Chondrocyte (in vitro differentiated cells): ENCODE measurements at places on chromosomes 5 and 9.

- H3K36me3 ChIP-seq: peaks cover 3% of the 10 kb centered on the region
- DNase-seq: no peak
- H3K27me3 ChIP-seq: no peaks in the 10 kb centered on the region
- no peak overlapping the region for H3K27ac ChIP-seq
Observed at GRCh38 chr5:146731909-146732659, 146.5 kb downstream of the PPP2R2B start.

GRCh38 chr5:9661316-9662015 is 31.3 kb upstream of the TAS2R1 start:
- peaks cover 3% of the 10 kb centered on the region for H3K36me3 ChIP-seq
- peak overlapping the region; percentile 9 for H3K27ac ChIP-seq
- no peak overlapping the region for H3K4me3 ChIP-seq
- peaks cover 43% of the 10 kb centered on the region for H3K4me1 ChIP-seq
- H3K27me3 ChIP-seq: no peaks in the 10 kb centered on the region

DNA sequence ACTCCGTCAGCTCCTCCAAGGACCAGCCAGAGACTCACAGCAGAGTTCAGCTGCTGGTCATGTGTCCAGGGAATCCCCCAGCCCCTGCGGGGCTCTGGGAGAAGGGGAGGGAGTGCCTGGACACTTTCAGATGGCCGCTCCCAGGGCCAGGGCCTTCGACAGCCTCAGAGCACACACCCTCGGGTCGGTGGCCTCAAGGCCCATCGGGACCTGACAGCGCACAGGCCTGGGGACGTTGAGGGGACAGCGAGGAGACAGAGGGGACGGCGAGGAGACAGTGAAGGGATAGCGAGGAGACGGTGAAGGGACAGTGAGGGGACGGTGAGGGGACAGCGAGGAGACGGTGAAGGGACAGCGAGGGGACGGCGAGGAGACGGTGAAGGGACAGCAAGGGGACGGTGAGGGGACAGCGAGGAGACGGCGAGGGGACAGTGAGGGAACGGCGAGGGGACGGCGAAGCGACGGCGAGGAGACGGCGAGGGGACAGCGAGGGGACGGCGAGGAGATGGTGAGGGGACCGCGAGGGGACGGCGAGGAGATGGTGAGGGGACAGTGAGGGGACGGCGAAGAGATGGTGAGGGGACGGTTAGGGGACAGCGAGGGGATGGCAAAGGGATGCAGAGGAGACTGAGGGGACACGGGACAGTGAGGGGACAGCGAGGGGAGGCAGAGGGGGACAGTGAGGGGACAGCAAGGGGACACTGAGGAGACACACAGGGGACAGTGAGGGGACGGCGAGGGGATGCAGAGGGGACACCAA is 47.3 kb downstream of the SLC12A7 start:
- DNase-seq: no peak
- H3K4me1 ChIP-seq: no peaks in the 10 kb centered on the region
- no peak overlapping the region for H3K4me3 ChIP-seq
- H3K27ac ChIP-seq: no peak overlapping the region
- H3K36me3 ChIP-seq: no peaks in the 10 kb centered on the region
- H3K27me3 ChIP-seq: peaks cover 5% of the 10 kb centered on the region

GRCh38 chr5:54895816-54896341 is 89.5 kb downstream of the ESM1 start:
- peaks cover 17% of the 10 kb centered on the region for H3K27me3 ChIP-seq
- H3K4me3 ChIP-seq: peak overlapping the region; percentile 44
- H3K27ac ChIP-seq: no peak overlapping the region
- peaks cover 9% of the 10 kb centered on the region for H3K4me1 ChIP-seq
- DNase-seq: no peak
- H3K36me3 ChIP-seq: no peaks in the 10 kb centered on the region

DNA sequence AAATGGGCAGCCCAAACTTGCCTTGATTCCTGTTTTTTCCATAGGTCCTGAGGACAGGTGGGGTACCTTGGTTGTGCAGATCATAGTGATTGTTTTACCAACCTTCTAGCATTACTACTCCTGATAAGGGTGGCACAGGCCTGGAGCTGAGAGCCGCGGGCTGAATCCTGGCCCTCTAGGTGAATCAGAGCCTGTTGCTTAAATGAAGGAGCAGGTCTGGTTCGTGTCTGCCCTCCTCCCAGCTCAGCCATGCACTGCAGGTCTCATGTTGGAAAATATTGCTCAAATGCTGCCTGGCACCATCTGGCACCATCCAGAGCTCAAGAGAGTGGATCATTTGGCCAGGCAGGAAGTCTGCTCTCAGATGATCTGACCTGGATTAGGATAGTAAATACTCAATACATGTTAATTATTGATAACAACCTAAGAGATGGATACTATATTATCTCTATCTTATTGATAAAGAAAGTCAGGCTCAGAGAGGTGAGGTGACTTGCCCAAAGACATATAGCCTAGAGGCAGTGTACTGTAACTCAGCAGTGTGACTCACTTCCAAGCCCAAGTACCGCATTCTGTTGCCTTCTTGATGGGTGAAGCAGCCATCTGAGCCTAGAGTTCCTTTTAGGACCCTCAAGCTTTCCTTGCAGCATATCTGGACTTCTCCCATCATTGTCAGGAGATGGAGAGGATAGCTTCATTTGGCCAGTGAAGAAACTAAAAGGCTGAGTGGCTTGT is 104.3 kb upstream of the PITX1 start:
- no peak for DNase-seq
- H3K36me3 ChIP-seq: no peaks in the 10 kb centered on the region
- H3K27ac ChIP-seq: no peak overlapping the region

- DNase-seq: no peak
- peaks cover 10% of the 10 kb centered on the region for H3K4me1 ChIP-seq
- H3K4me3 ChIP-seq: no peak overlapping the region
- H3K36me3 ChIP-seq: no peaks in the 10 kb centered on the region
Observed at GRCh38 chr9:4315582-4316215, 15.8 kb upstream of the GLIS3 start.

- peaks cover 11% of the 10 kb centered on the region for H3K4me1 ChIP-seq
- no peak for DNase-seq
- no peak overlapping the region for H3K4me3 ChIP-seq
- H3K27me3 ChIP-seq: no peaks in the 10 kb centered on the region
- H3K27ac ChIP-seq: peak overlapping the region; percentile 54
Observed at GRCh38 chr5:141598391-141599345, 20.1 kb downstream of the DIAPH1 start.

GRCh38 chr5:23208959-23209431 is 298.4 kb upstream of the PRDM9 start:
- no peak overlapping the region for H3K27ac ChIP-seq
- H3K36me3 ChIP-seq: no peaks in the 10 kb centered on the region
- no peak overlapping the region for H3K4me3 ChIP-seq
- H3K4me1 ChIP-seq: no peaks in the 10 kb centered on the region

GRCh38 chr5:137736496-137736895 is 607 bp upstream of the KLHL3 start:
- H3K27ac ChIP-seq: no peak overlapping the region
- DNase-seq: no peak
- no peaks in the 10 kb centered on the region for H3K4me1 ChIP-seq
- no peaks in the 10 kb centered on the region for H3K27me3 ChIP-seq

GRCh38 chr5:53590759-53591158 is 30.3 kb downstream of the NDUFS4 start:
- no peak overlapping the region for H3K27ac ChIP-seq
- DNase-seq: no peak
- no peaks in the 10 kb centered on the region for H3K36me3 ChIP-seq

- no peak overlapping the region for H3K27ac ChIP-seq
- no peak overlapping the region for H3K4me3 ChIP-seq
- H3K4me1 ChIP-seq: peaks cover 10% of the 10 kb centered on the region
- DNase-seq: no peak
- no peaks in the 10 kb centered on the region for H3K36me3 ChIP-seq
Observed at GRCh38 chr5:54315736-54316528, 5.6 kb upstream of the ARL15 start.

GRCh38 chr5:68272289-68272688 is 56.7 kb downstream of the PIK3R1 start:
- no peak overlapping the region for H3K4me3 ChIP-seq
- H3K4me1 ChIP-seq: peaks cover 55% of the 10 kb centered on the region
- no peak overlapping the region for H3K27ac ChIP-seq
- DNase-seq: no peak
- peaks cover 19% of the 10 kb centered on the region for H3K36me3 ChIP-seq
- no peaks in the 10 kb centered on the region for H3K27me3 ChIP-seq

DNA sequence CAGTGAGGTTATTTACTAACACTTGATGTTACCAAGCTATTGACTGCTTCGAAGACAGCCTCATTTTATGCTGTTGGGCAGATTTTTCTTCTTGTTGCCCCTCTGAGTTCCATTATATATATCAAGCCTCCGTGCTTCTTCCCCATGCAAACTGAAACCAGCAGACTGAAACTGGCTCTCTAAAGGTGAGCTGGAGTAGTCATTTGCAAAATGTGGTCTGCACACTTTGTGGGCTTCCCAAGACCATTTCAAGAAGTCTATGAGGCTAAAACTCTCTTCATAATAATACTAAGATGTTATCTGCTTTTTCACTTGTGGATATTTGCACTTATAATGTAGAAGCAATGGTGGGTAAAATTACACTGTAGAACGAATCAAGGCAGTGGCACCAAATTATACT is 13.9 kb downstream of the SLC36A1 start:
- no peak overlapping the region for H3K27ac ChIP-seq
- H3K4me1 ChIP-seq: peaks cover 24% of the 10 kb centered on the region
- H3K27me3 ChIP-seq: no peaks in the 10 kb centered on the region

GRCh38 chr5:116459301-116459700 is 115.3 kb downstream of the SEMA6A start:
- no peak overlapping the region for H3K27ac ChIP-seq
- DNase-seq: no peak
- no peak overlapping the region for H3K4me3 ChIP-seq
- H3K27me3 ChIP-seq: no peaks in the 10 kb centered on the region
- no peaks in the 10 kb centered on the region for H3K36me3 ChIP-seq

GRCh38 chr5:2701592-2701991 is 49.9 kb downstream of the IRX2 start:
- peaks cover 31% of the 10 kb centered on the region for H3K27me3 ChIP-seq
- H3K4me3 ChIP-seq: no peak overlapping the region
- H3K27ac ChIP-seq: no peak overlapping the region
- H3K36me3 ChIP-seq: no peaks in the 10 kb centered on the region

GRCh38 chr5:33311893-33312292 is 128.9 kb upstream of the TARS1 start:
- H3K36me3 ChIP-seq: no peaks in the 10 kb centered on the region
- H3K4me1 ChIP-seq: peaks cover 46% of the 10 kb centered on the region
- DNase-seq: no peak
- H3K27ac ChIP-seq: peak overlapping the region; percentile 53
- no peak overlapping the region for H3K4me3 ChIP-seq

- H3K4me3 ChIP-seq: no peak overlapping the region
- DNase-seq: no peak
- no peaks in the 10 kb centered on the region for H3K4me1 ChIP-seq
- H3K27me3 ChIP-seq: peaks cover 4% of the 10 kb centered on the region
- no peak overlapping the region for H3K27ac ChIP-seq
Observed at GRCh38 chr9:83132768-83133167, 69.8 kb upstream of the RASEF start.

GRCh38 chr5:87411973-87412629 is 629 bp downstream of the CCNH start:
- no peaks in the 10 kb centered on the region for H3K27me3 ChIP-seq
- H3K36me3 ChIP-seq: peaks cover 14% of the 10 kb centered on the region
- H3K4me3 ChIP-seq: peak overlapping the region; percentile 88
- peaks cover 24% of the 10 kb centered on the region for H3K4me1 ChIP-seq

DNA sequence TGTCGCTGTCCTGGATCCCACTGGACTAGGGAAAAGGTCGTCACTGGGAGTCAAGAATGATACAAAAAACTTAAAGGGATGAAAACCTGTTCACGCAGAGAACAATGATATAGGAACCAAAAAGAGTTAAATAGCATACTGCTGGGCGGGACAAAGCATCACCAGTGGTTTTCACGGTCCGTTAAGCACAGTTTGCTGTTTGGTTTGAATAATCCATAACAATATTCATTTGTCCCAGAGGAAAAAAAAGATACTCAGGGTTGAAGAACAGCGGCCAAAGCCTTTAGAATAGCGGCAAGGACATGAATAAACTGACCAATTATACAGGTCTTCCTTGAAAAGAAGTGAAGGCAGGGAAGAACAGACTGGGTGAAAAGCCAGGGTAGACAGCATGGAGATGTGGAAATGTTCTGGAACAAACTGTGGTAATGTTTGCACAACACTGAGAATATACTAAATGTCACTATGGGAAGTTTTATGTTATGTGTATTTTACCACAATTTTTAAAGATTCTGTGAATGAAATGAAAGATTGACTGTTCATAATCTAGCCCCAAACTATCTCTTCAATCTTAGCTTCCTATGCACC is 60.8 kb downstream of the MTMR12 start:
- H3K4me1 ChIP-seq: peaks cover 6% of the 10 kb centered on the region
- peaks cover 35% of the 10 kb centered on the region for H3K36me3 ChIP-seq
- no peak overlapping the region for H3K27ac ChIP-seq
- no peaks in the 10 kb centered on the region for H3K27me3 ChIP-seq
- no peak overlapping the region for H3K4me3 ChIP-seq
